Thoracic aorta endothelial cell (primary cell): ENCODE measurements at places on chromosomes 7 and 10. TPM values are rescaled to one million over a fixed set of nuclear protein-coding genes. Genes with fewer than 3 reads are reported as not detected.

C10orf67 gene
- total RNA-seq, result not detected in 2 replicates

PRKAR2B gene
- total RNA-seq, result 122 and 148 TPM in 2 replicates

ASZ1 gene
- total RNA-seq, result not detected in 2 replicates

PTF1A gene
- not detected in 2 replicates for total RNA-seq

CHCHD2 gene
- 252 and 318 TPM in 2 replicates for total RNA-seq

UPK3B gene
- 0.13 TPM in 1 of 2 replicates, not detected in the other for total RNA-seq

MBL2 gene
- total RNA-seq, result not detected in 2 replicates

CCL24 gene
- 0.53 TPM in 1 of 2 replicates, not detected in the other for total RNA-seq

KCNK18 gene
- total RNA-seq, result not detected in 2 replicates

C10orf62 gene
- total RNA-seq, result 0.29 TPM in 1 of 2 replicates, not detected in the other

KAZALD1 gene
- total RNA-seq, result 2.4 and 2.9 TPM in 2 replicates

MICU1 gene
- total RNA-seq, result 39.1 and 45.9 TPM in 2 replicates

SLC16A12 gene
- total RNA-seq, result 0.80 TPM in 1 of 2 replicates, not detected in the other

TUBAL3 gene
- total RNA-seq, result 0.57 and 0.66 TPM in 2 replicates

CRTAC1 gene
- total RNA-seq, result 0.80 and 5.4 TPM in 2 replicates

FOXI2 gene
- total RNA-seq, result not detected in 2 replicates

WNT2 gene
- total RNA-seq, result not detected in 2 replicates
